DND-41 (cell line): ENCODE measurements at places on chromosomes 7 and 10.

DNA sequence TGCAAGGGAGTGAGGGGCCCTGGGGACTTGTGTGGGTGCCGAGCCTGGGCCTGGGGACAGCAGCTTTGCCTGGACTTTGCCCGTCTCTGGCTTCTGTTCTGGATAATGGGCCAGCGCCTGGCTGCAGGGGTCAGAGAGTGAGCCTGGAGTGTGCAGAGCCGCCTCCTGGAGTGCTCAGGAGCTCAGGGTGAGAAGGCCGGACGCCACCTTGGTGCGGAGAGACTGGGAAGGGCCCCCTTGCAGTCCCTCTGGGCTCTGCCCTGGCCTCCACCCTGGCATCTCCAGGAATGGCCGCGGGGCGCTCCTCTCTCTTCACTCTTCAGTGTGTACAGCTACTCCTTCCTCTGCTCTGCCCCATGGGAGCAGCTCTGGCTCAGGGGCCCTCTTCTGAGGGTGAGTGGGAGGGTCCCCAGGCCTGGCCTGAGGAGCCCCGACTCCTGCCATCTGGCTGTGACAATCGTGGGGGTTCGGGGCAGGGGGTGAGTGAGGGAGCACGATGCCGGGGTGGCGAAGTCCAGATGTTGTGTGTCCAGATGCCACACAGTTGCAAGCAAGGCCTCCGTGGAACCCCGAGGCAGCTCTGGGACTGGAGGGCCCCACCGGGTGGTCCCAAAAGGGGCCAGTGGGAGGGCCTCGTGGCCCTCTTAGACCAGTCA lies 187.1 kb downstream of the DNAJB6 start:
- DNase-seq: peak; percentile 2

GRCh38 chr10:73099141-73099540 lies 2.5 kb upstream of the P4HA1 start:
- no peak for DNase-seq

GRCh38 chr10:69759641-69760040 lies 42.1 kb upstream of the COL13A1 start:
- DNase-seq: no peak

DNA sequence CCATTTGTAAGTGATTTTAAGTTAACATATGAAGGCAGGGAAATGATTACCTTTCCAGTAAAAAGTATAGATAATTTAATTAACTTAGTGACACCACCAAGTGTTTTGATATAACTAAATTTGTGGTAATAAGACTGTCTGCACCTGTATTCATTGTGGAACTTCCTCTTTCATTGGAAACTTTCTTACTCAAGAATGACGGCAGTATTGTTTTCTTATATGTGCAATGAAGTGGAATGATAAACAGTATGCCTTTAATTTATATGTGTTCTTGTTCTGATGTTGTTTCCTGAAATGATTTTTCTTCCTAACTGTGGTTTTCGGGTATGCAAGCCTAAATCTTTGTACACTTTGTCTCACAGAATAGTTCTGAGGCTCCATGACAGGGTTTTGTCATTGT lies 46.4 kb downstream of the CASD1 start:
- no peak for DNase-seq

- DNase-seq: no peak
Measured at GRCh38 chr10:23375366-23375765, 30.8 kb upstream of the C10orf67 start.

GRCh38 chr7:128170461-128170860 lies 70.6 kb upstream of the LEP start:
- no peak for DNase-seq

- DNase-seq: no peak
Measured at GRCh38 chr10:23013581-23014335, 81.6 kb upstream of the MSRB2 start.

DNA sequence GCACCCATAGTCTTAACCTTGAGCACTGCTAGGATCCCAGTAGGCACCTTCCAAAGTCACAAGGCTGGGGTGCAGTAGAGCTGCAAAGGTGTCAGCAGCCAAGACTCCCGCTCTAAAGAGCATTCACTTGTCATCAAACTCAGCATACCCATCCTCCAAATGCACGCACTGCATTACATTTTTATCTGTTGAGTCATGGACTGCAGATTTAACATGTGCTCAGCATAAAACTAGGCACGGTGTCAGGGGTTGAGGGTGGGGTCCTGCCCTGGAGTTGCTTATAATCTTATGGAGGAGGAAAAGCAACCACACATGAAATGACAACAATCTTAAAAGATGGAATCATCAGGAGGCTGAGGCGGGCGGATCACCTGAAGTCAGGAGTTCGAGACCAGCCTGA lies 102.6 kb downstream of the PARP12 start:
- no peak for DNase-seq

DNA sequence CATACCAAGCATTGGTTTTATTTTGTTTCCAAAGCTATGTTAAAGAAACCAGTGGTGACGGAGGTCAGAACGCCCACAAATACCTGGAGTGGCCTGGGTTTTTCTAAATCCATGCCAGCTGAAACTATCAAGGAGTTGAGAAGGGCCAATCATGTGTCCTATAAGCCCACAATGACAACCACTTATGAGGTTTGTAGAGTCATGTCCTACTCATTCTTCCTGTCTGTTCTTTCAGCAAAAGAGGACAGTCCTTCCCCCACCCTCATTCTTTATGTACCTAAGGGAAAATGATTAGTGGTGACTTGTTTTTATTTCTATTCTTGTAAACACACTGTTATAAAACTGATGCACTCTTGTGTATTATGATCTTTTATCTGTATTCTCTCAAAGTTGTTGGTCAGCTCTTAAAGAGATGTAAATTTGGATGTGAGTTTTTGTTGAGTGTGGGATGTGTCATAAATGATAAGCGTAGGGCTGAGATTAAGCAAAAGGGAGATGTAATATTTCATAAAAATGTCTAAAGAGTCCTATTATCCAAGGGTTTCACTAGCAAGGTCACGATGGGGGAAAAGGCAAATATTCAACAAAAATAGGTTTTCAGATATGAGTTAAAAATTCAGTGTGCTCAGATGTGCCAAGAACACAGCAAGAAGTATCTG lies 294.4 kb downstream of the BICC1 start:
- DNase-seq: no peak

DNA sequence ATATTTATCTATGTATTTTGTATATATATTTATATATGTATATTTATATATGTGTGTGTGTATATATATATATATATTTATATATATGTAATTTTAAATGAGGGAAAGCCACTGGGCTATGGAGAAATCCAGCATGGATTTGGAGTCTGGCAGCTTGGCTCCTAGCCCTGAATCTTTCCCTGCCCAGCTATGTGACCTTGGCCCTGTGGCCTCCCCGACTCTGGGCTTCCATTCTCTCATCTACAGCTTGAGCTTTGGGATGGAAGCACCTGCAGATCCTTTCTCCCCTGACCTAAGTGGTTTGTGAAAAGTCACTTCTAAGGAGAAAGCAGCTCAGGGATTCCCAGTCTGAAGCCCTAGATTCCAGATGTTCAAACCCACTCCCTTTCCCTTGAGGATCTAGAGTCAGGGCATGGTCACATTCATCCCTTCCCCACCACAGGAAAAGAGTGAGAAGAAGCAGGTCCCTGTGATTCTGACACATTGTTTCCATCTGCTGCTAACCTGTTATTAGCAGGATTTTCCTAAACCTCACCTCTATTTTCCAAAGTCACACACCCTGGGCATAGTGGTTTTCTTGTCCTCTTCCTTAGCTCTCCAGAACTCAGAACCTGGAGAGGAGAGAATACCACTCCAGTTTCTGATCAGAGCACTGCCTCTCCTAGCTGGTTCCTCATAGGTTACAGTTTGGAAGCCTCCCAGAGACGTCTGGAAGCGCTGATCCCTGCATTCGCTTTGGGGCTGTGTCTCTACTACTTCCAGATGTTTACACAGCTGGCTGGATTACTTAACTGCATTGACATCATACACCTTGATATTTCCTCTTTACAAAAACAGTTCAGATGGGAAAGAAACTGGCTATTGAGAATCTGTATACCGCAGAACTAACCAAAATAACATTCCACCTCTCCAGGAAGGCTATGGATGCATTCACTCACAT lies 327.5 kb upstream of the ZMIZ1 start:
- no peak for DNase-seq

- no peak for DNase-seq
Measured at GRCh38 chr7:80890426-80891258, 28.2 kb downstream of the SEMA3C start.

DNA sequence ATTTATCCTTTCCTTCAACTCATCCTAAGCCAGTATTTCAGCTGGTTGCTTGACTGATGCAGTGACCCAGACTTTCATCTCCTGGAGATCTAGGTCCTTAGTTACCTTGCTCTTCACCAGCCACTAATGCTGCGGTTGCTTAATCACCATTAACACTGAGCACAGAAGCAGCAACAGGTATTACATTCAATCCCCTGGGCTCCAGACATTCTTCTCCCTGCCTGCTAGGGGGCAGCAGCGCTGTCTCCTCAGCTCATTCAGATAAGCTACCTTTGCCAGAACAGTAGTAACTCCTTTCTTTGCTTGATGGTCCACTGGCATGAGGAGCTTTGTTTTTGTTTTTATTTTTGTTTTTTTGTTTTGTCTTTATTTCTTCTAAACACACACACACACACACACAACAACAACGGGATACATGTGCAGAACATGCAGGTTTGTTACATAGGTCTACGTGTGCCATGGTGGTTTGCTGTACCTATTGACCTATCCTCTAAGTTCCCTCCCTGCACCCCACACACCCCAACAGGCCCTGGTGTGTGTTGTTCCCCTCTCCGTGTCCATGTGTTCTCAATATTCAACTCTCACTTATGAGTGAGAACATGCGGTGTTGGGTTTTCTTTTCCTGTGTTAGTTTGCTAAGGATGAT lies 1043.2 kb upstream of the C7orf33 start:
- no peak for DNase-seq

- DNase-seq: no peak
Measured at GRCh38 chr7:137992104-137992549, 9.8 kb downstream of the CREB3L2 start.

DNA sequence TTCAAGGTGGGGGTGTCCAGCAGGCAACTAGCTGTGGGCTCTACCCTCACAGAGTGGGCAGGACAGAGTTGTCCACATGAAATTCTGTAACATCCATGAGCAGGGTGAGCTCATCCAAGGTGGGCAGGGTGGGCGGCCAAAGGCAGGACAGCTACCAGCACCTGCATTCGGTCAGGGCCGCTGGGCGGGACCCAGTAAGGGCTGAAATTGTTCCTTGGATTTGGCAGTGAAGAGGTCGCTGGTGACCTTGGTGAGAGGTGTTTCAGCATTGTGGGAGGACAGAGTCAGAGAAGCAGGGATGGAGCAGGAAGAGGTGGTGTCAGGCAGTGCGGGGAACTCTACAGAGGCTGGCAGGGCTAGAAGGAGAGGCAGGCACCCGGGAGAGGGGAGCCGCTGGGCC lies 23.9 kb downstream of the ADCYAP1R1 start:
- DNase-seq: no peak

DNA sequence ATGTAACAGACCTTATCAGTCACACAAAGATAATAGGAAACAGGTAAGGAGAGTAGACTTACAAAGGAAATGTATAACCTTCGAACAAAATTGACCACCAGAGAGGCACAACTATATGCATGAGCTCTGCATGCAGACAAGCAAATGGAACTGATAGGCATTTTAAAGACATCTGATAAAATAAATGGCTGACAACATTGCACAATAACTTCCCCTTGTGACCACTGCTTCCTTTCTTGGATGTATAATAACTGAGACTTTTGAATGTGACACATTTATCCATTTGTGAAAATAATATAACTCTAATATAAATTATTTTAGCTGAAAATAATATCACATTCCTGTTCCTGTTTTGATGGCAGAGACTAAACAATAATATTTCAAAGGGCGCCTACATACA lies 654.2 kb upstream of the STEAP1 start:
- DNase-seq: no peak

GRCh38 chr7:78985509-78985908 lies 468.0 kb downstream of the MAGI2 start:
- no peak for DNase-seq

DNA sequence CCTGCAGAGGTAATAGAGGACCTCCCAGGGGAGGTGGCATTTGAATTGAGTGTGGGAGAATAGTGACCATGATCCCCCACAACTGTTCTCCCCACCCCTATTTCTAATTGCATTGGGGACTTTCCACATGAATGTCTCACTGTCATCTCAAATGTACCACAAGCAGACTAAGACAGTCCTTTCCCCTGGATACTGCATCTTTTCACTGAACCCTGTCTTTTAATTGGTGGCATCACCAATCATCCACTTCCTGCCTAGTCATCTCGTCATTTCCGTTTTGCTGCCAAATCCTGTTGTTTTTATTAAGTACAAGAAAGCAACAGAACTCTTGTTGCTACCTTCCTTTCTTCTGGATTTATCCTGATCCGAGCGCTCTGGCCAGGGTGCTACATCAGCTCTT lies 120.3 kb downstream of the NRP1 start:
- DNase-seq: no peak

- DNase-seq: no peak
Measured at GRCh38 chr7:29009947-29010346, 51.8 kb upstream of the TRIL start.

DNA sequence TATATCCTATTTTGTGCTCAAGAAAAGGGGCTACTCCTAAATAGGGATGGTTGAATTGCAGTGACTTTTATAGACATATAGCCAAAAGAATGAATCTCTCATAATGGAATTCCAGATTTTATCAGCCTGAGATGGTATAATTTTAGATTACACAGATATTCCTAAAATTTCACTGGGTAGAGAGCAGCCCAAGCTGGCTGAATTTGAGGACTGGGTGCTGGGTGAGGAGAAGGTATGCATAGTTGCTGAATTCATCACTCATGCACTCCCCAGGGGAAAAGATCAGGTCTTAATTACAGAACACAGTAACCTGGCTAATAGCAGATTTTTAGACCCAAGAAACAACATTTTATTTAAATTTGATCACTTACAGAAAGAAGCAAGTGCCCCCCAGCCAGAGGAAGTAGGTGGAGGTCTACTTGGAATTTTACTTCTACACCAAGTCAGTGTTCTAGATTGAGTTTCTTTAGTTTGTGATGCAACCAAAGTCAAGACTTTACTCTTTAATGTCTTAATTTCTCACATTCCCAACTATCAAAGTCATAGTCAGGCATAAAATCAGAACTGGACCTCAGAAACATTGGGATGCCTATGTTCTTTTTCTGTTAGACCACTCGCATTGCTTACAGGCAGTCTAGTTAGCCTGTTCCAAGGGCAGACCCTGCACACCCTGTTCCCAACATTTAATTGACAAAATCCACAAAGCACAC lies 337.4 kb upstream of the PODXL start:
- no peak for DNase-seq

GRCh38 chr7:28990200-28990960 lies 32.2 kb upstream of the TRIL start:
- no peak for DNase-seq

DNA sequence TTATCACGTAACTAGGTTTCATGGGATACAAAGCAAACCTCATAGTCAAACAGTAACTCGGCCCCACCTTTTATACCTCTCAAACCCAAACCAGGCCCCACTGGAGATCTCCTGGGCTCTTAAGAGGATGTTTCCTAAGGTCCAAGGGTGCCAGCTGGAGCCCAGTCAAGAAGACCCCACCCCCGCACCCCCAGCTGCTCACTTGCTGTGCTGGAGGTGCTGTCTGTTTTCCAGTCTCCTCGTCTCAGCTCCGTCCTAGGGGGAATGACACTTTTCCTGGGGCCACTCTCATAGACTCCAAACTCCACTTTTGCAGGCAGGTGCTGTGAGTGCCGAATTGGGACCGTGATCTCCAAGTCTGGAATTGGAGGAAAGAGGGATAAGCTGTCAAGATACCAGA lies 22.7 kb upstream of the TM9SF3 start:
- DNase-seq: no peak

GRCh38 chr10:61318429-61318828 lies 134.8 kb downstream of the TMEM26 start:
- DNase-seq: no peak

- DNase-seq: no peak
Measured at GRCh38 chr10:89162596-89162995, 44.5 kb downstream of the CH25H start.
